ENCODE measurements at places on chromosomes 7 and 10. TPM values are rescaled to one million over a fixed set of nuclear protein-coding genes. Genes with fewer than 3 reads are reported as not detected.

The EN2 gene
- not detected for polyA plus RNA-seq

GRCh38 chr10:108783897-108784296 is 1139.4 kb downstream of the XPNPEP1 start:
- H3K4me3 ChIP-seq, result no peak overlapping the region
- H3K36me3 ChIP-seq, result no peaks in the 10 kb centered on the region
- H3K4me1 ChIP-seq, result no peaks in the 10 kb centered on the region
- H3K27me3 ChIP-seq, result peaks cover 5% of the 10 kb centered on the region

The CCDC172 gene
- polyA plus RNA-seq, result not detected

DNA sequence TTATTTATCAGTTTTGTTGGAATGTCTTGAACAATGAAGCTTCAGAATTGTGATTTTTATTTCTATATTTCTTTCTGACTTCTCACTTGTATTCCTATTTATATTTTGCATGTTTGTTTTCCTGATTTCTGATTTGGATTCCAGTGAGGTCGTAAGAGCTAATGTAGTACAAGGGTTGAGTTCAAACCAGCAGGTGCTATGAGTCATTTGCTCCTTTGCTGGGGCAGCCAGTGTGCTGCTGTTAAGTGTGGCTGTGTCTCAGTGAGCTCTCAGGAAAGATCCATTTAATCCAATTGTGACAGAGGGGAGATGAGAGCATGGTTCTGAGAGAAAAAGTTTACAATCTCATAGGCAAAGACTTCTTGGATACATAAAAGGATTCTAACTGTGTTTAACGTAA is 48.6 kb downstream of the MCU start:
- H3K27me3 ChIP-seq, result no peaks in the 10 kb centered on the region
- no peak for DNase-seq
- peaks cover 25% of the 10 kb centered on the region for H3K4me1 ChIP-seq
- no peak overlapping the region for H3K27ac ChIP-seq
- no peak overlapping the region for H3K4me3 ChIP-seq

- H3K27me3 ChIP-seq, result no peaks in the 10 kb centered on the region
- H3K27ac ChIP-seq, result no peak overlapping the region
- no peaks in the 10 kb centered on the region for H3K4me1 ChIP-seq
- no peaks in the 10 kb centered on the region for H3K36me3 ChIP-seq
- H3K4me3 ChIP-seq, result no peak overlapping the region
- no peak for DNase-seq
Observed at GRCh38 chr7:68020102-68020501, 1023.5 kb downstream of the TYW1 start.

- no peak overlapping the region for H3K4me3 ChIP-seq
- no peaks in the 10 kb centered on the region for H3K27me3 ChIP-seq
- H3K27ac ChIP-seq, result no peak overlapping the region
- no peaks in the 10 kb centered on the region for H3K4me1 ChIP-seq
Observed at GRCh38 chr7:79292834-79293233, 160.6 kb downstream of the MAGI2 start.

DNA sequence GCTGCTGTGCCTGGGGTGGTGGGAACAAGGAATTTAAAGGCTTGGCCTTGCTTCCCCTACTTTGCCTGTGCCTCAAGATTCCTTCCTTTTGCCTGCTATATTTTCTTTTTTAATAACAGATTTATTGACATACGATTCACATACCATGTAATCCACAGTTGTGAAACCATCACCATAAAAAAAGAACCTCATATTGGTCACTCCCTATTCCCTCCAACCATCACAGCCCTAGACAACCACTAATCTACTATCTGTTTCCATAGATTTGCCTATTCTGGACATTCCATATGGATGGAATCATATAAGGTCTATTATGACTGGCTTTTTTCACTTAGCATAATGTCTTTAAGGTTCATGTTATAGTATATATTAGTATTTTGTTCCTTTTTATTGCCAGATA is 59.3 kb upstream of the TRIM8 start:
- no peak overlapping the region for H3K27ac ChIP-seq
- no peaks in the 10 kb centered on the region for H3K27me3 ChIP-seq
- no peak overlapping the region for H3K4me3 ChIP-seq
- DNase-seq, result no peak

The GHRHR gene
- polyA plus RNA-seq, result not detected

The C10orf53 gene
- not detected for polyA plus RNA-seq

- no peak overlapping the region for H3K27ac ChIP-seq
- no peak for DNase-seq
- no peaks in the 10 kb centered on the region for H3K4me1 ChIP-seq
- H3K4me3 ChIP-seq, result no peak overlapping the region
Observed at GRCh38 chr7:29230871-29231345, 36.3 kb downstream of the CHN2 start.

The PRLHR gene
- not detected for polyA plus RNA-seq

The OR13A1 gene
- polyA plus RNA-seq, result 0.16 TPM

DNA sequence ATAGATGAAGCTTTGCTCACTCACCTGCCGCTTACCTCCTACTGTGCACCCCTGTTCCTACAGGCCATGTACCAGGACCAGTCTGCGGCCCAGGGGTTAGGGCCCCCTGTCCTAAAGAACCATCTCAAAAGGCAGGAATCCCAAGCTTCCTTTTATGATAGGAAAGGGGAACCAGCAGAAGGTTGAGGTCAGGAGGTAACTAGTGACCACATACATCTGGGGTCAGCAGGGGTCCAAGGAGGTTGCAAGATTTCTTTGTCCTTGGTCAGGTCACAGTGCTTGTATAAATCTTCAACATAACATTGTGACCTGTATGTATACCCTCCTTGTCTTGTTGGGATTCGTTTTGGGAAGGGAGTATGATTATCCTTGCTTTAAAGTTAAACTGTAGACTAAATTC is 73.8 kb downstream of the OAT start:
- H3K4me3 ChIP-seq, result no peak overlapping the region
- no peaks in the 10 kb centered on the region for H3K36me3 ChIP-seq
- no peaks in the 10 kb centered on the region for H3K27me3 ChIP-seq
- no peak overlapping the region for H3K27ac ChIP-seq
- DNase-seq, result no peak

The LRIT1 gene
- not detected for polyA plus RNA-seq

The AGMO gene
- not detected for polyA plus RNA-seq

DNA sequence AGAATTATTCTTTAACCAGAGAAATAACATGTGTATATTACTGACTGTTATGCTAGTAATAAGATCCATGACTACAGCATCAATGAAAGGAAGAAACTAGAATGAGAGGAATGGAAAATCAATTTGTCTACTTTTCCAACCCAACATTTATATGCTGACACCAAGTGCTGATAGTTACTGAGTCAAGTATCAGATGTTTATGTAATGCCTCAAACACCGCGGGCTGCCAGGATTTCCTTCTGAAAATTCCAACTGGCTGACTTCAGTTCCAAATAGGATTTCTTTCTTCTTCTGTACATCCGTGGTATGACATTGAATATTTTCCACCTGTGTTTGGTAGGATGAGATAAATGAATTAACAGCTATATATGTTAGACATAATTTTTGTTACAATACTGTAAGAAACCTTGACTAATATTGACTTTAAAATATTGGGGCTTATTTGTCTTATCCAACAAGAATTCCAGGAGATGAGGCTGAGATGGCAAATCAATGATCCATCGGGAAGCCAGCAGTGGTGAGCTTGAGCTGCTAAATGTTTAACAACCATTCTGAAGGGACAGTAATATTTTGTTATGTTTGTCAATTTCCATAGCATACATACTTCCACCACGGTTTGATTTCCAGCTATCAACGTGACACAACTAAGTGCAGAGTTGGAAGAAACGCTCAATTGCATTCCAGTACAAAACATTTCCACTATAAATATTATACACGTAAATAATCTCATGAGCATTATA is 435.2 kb upstream of the AUTS2 start:
- no peaks in the 10 kb centered on the region for H3K36me3 ChIP-seq
- H3K27ac ChIP-seq, result no peak overlapping the region
- H3K4me1 ChIP-seq, result no peaks in the 10 kb centered on the region
- peaks cover 22% of the 10 kb centered on the region for H3K27me3 ChIP-seq

DNA sequence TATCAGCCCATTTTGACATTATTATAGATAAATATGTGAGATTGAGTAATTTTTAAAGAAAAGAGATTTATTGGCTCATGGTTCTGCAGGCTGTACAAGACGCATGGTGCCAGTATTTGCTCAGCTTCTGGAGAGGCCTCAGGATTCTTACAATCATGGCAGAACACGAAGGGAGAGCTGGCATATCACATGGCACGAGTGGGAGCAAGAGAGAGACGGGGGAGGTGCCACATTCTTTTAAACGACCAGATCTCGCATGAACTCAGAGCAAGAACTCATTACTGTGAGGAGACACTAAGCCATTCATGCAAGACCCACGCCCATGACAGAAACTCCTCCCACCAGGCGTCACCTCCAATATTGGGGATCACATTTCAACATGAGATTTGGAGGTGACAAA is 40.1 kb upstream of the ZNF488 start:
- H3K36me3 ChIP-seq, result no peaks in the 10 kb centered on the region
- no peak for DNase-seq
- no peaks in the 10 kb centered on the region for H3K27me3 ChIP-seq
- H3K4me1 ChIP-seq, result no peaks in the 10 kb centered on the region
- no peak overlapping the region for H3K27ac ChIP-seq
- no peak overlapping the region for H3K4me3 ChIP-seq

DNA sequence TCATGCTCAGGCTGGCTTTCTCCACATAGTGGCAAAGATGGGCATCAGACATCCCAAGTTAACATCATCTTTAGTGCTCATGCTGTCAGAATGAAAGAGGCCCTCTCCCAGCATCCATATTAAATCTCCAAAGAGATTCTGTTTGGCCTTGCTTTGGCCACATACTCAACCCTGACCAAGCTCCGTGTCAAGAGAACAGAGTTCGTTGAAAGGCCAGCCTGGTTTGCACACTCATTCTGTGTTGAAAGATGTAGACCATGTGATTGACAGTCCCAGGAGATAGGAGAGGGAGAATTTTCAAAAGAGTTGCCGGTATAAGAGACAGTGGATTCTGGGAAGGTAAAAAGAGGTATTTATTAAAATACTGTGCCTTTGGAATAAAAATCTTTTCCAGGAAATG is 19.7 kb downstream of the MET start:
- no peak overlapping the region for H3K4me3 ChIP-seq
- no peak for DNase-seq
- H3K4me1 ChIP-seq, result peaks cover 15% of the 10 kb centered on the region
- peaks cover 39% of the 10 kb centered on the region for H3K27me3 ChIP-seq

The CPXM2 gene
- not detected for polyA plus RNA-seq

DNA sequence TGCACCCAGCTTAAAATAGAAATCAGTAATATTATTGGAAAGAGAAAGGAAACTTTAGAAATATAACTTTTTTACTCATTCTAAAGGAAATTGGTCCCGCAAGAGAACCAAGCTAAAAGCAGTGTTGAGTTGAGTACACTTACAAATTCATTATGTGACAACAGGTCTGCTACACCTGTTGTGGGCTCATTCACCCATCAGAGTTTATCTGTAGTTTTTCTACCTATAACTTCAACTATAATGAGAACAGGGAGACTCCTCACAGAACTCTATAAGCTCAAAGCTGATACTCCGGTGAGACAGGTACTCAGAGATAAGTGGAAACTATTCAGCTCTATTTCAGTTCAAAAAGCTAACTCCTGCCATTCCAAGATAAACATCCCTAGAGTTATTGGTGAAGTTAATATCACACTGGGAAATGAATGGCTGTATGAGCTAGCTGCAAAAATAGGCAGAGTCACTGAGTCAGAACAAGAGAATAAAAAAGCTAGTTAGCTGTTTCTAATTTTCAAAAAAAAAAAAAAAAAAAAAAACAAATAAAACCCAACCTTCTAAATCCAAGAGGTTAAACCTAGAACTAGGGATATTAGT is 121.3 kb downstream of the PPP1R3A start:
- DNase-seq, result no peak
- H3K27ac ChIP-seq, result no peak overlapping the region
- no peaks in the 10 kb centered on the region for H3K27me3 ChIP-seq
- H3K4me1 ChIP-seq, result no peaks in the 10 kb centered on the region

The DTX2 gene
- polyA plus RNA-seq, result 14.1 TPM

- no peak overlapping the region for H3K27ac ChIP-seq
- H3K4me3 ChIP-seq, result no peak overlapping the region
- H3K27me3 ChIP-seq, result peaks cover 34% of the 10 kb centered on the region
- DNase-seq, result no peak
- H3K36me3 ChIP-seq, result no peaks in the 10 kb centered on the region
- H3K4me1 ChIP-seq, result no peaks in the 10 kb centered on the region
Observed at GRCh38 chr10:15345450-15345849, 25.6 kb downstream of the FAM171A1 start.

GRCh38 chr10:98316661-98317060 is 48.7 kb upstream of the LOXL4 start:
- peak overlapping the region; percentile 90 for H3K27ac ChIP-seq
- H3K27me3 ChIP-seq, result no peaks in the 10 kb centered on the region
- H3K36me3 ChIP-seq, result no peaks in the 10 kb centered on the region
- peaks cover 9% of the 10 kb centered on the region for H3K4me1 ChIP-seq
- DNase-seq, result no peak
- no peak overlapping the region for H3K4me3 ChIP-seq

GRCh38 chr7:140225562-140226249 is 48.9 kb upstream of the KDM7A start:
- H3K27ac ChIP-seq, result no peak overlapping the region
- no peak for DNase-seq
- H3K27me3 ChIP-seq, result no peaks in the 10 kb centered on the region
- H3K36me3 ChIP-seq, result no peaks in the 10 kb centered on the region
- H3K4me3 ChIP-seq, result peak overlapping the region; percentile 16
- H3K4me1 ChIP-seq, result peaks cover 55% of the 10 kb centered on the region

The CRPPA gene
- polyA plus RNA-seq, result 0.71 TPM

DNA sequence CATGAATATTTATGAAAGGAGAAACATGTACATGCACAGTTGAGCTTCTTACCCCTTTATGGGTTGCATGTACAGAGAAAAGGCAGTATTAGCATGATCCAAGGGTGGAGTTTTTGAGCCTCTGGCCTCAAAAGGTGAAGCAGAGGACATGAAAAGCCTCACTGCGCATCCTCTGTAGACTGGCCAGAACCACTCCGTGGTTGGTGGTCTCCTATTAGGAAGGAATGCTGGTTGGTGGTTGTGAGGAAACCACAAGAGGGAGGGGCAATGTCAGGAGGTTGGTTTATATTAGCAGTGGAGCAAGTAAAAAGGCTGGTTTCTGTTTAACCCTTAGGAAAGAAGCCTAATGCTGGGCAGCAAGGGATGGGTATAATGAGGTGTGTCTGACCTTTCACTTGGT is 37.5 kb downstream of the AHCYL2 start:
- H3K27ac ChIP-seq, result peak overlapping the region; percentile 2
- H3K4me1 ChIP-seq, result peaks cover 16% of the 10 kb centered on the region
- H3K27me3 ChIP-seq, result no peaks in the 10 kb centered on the region
- H3K4me3 ChIP-seq, result no peak overlapping the region
- H3K36me3 ChIP-seq, result no peaks in the 10 kb centered on the region
- DNase-seq, result no peak

- no peak overlapping the region for H3K4me3 ChIP-seq
- H3K27ac ChIP-seq, result no peak overlapping the region
- DNase-seq, result no peak
- H3K36me3 ChIP-seq, result no peaks in the 10 kb centered on the region
- peaks cover 5% of the 10 kb centered on the region for H3K27me3 ChIP-seq
- no peaks in the 10 kb centered on the region for H3K4me1 ChIP-seq
Observed at GRCh38 chr10:6565588-6565987, 14.5 kb downstream of the PRKCQ start.

GRCh38 chr7:43625453-43625852 is 42.5 kb downstream of the STK17A start:
- H3K27me3 ChIP-seq, result no peaks in the 10 kb centered on the region
- H3K4me1 ChIP-seq, result peaks cover 58% of the 10 kb centered on the region
- peak; percentile 52 for DNase-seq
- peak overlapping the region; percentile 31 for H3K4me3 ChIP-seq
- peak overlapping the region; percentile 73 for H3K27ac ChIP-seq
- peaks cover 62% of the 10 kb centered on the region for H3K36me3 ChIP-seq

The HOGA1 gene
- polyA plus RNA-seq, result not detected

The VWC2 gene
- polyA plus RNA-seq, result not detected

The ANKRD1 gene
- not detected for polyA plus RNA-seq

The BMPR1A gene
- 0.73 TPM for polyA plus RNA-seq
